Stimulated activated CD8-positive, alpha-beta memory T cell treated with anti-CD3 and anti-CD28 coated beads, Interleukin-15, amount 100 ng/mL, for 4 hours (primary cell): ENCODE measurements at places on chromosomes 3 and 15.

DNA sequence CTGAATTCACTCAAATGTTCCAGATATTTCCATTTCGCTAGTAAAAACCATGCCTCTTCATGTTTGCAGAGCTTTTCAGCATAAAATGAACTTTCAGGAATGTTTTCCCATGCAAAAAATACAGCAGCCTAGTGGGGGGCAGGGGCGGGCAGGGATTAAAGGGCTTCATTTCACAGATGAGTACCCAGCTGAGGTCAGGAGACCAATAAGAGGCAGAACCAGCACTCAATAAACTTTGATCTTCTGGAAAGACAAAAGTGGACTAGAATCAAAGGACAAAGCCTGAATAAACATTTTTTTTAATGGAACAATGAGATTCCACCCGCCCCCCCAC, 8.0 kb downstream of the KLHL25 start:
- DNase-seq, result no peak

- DNase-seq, result no peak
Measured at GRCh38 chr3:38164643-38164951, 740 bp upstream of the OXSR1 start.

- no peak for DNase-seq
Measured at GRCh38 chr15:29933042-29933803, 111.0 kb upstream of the TJP1 start.

GRCh38 chr3:110938629-110939028, 133.0 kb upstream of the NECTIN3 start:
- no peak for DNase-seq

DNA sequence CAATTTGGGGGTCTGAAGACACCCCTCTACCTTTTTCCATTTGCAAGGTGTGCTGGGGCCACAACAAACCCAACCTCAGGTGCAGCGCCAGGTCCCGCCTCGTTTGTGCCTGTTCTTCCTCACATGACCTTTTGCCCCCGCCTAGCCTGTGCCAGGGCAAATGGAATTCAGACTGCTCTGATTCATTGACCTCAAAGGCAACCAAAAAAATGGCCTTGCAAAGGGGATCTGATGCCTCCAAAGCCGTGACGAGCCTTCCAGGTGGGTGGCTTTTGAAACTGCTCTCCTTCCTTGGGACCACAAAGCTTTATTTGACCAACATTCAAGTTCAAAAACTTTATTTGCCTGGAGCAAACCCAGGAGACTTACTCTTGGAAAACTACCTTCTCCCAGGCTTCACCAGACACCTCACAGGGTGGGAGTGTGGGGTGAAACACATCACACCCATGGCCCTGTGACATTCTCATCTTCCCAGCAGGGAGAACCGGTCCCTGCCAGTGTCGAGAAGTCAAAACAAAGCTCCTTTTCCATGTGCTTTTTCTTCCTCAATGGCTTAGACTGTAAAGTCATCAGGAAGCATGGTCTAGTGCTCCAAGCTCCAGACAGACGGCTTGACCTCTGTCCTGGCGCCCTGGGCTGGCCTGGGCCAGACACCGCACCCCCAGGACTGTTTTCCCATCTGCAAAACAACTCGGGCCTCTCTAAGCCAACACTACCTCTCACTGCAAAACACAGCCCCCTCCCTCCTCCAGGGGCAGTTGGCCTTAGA, 103.9 kb upstream of the HES1 start:
- no peak for DNase-seq

DNA sequence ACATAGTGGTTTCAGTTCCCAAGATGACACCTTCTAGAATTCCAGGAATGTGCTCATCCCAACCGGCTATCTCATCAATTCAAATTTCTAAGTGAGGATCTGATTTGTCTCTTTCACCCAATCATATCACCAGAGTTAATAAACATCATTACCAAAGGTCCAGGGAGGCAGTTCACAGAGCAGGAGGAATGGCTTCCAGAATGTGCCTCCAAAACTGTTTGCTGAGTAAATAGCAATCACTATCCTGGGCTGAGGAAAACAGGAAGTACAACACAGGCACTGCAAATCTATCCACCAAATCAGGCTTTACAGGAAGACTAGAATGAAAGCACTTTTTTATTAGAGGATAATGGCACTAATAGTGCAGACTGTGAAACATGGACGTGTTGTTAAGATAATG, 61.5 kb downstream of the OSBPL10 start:
- DNase-seq, result no peak

- no peak for DNase-seq
Measured at GRCh38 chr15:23648920-23649515, 1.4 kb upstream of the MAGEL2 start.

DNA sequence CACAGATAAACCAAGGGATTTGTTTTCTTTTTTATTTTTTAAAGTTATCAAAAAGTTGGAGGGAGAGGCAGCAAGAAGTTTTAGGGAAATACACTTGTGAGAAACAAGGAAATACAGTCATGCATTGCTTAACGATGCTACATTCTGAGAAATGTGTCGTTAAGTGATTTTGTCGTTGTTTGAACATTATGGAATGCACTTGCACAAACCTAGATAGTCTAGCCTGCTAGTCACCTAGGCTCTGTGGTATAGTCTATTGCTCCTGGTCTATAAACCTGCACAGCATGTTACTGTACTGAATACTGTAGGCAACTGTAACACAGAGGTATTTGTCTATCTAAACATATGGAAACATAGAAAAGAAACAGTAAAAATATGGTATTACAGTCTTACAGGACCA, 2.0 kb upstream of the NFKBIZ start:
- DNase-seq, result no peak

GRCh38 chr3:149122721-149123578, 6.5 kb upstream of the HPS3 start:
- DNase-seq, result no peak

DNA sequence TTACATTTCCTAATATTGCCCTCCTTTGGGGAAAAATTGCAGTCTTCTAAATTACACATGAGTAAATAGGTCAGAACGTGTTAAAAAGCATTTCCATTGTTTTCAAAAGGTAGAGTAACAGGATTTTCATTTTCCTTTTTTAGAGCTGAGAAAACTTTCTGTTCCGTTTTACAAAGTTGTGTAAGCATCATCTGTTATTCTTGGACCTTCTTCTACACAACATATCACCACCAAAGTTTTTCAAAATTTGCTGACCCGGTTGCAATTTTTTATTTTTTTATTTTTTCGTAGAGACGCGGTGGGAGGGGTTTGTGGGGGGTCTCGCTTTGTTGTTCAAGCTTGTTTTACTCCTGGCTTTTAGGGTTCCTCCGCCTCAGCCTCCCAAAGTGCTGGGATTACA, 1.1 kb downstream of the CCDC39 start:
- no peak for DNase-seq

DNA sequence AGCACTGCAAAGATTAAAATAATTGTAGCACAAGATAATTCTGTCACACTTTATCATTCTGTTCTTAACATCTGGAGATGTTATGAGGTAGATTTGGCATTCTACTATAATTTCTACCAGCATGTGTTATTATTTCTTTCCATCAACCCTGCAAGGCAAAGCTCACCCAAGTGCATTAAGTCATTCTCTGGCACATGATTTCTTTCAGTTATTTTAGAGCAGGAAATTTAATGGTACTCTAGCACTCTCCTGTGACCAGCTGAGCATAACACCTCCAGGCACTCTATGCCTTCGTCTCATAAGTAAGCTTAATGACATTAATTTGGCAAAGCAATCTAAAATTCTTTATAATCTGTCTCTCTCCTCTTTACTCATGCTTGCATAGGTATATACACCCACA, 300.2 kb upstream of the GPR149 start:
- no peak for DNase-seq

DNA sequence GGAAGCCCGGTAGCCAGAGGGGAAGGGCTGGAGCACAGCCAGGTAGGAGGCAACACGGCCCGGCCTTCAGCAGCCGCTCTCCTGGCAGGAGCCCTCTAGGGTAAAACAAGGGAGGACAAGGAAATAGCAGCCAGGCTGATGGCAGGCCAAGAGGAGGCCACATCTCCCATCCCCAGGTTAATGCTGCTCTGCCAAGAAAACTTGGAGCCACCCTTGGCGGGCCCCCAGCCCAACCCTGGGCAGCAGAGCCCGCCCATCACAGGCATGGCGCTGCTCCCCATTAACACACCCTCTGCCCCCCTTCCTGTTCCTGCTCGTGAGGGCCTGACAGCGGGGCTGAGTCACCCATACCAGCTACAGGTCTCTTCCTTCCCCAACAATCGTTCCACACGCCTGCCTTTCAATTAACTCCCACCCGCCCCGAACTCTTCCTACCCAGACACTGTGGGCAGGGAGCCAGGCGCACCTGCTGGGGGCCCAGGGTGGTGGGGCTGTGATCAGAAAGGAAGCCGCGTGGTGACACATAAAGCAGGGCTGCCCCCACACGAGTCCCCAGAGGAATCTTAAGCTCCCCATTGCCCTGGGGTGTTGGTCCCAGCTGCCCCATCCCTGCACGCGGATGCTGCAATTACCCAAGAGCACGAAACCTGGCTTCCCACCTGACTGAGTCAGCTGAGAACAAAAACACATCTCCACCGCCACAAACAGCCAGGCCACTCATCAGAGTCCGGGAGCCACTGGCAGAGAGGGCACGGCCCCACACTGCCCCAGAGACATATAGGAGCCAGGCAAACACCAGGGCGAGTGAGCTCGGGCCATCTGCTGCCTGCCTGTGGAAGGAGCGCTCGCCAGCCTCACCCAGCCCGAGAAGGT, at the start of gene C15orf62:
Gene C15orf62, plus strand, starts transcription at position 707 of the 873 bp plus-strand sequence. CDS start 516 bp downstream, outside the sequence.
- DNase-seq, result peak; percentile 66

- no peak for DNase-seq
Measured at GRCh38 chr15:63088533-63089245, 33.0 kb upstream of the LACTB start.

DNA sequence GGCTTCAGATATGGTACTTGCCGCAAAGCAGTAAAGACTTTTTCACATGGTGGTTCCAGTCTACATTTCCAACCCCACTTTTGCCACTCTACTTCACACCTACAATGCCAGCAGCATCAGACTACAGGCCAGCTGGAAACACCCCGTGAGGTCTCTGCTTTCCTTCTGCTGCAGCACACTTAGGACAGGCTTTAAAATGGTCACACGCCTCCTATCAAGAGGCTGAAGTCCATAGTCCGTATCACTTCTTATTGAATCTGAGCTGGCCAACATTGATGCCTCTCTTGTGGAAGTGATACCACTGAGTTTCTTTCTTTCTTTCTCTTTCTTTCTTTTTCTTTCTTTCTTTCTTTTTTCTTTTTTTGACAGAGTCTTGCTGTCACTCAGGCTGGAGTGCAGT, 59.8 kb downstream of the ZNF860 start:
- no peak for DNase-seq

GRCh38 chr3:171200052-171200749, 173.7 kb upstream of the SLC2A2 start:
- DNase-seq, result no peak

GRCh38 chr3:138011722-138012121, 1.8 kb downstream of the CLDN18 start:
- no peak for DNase-seq

DNA sequence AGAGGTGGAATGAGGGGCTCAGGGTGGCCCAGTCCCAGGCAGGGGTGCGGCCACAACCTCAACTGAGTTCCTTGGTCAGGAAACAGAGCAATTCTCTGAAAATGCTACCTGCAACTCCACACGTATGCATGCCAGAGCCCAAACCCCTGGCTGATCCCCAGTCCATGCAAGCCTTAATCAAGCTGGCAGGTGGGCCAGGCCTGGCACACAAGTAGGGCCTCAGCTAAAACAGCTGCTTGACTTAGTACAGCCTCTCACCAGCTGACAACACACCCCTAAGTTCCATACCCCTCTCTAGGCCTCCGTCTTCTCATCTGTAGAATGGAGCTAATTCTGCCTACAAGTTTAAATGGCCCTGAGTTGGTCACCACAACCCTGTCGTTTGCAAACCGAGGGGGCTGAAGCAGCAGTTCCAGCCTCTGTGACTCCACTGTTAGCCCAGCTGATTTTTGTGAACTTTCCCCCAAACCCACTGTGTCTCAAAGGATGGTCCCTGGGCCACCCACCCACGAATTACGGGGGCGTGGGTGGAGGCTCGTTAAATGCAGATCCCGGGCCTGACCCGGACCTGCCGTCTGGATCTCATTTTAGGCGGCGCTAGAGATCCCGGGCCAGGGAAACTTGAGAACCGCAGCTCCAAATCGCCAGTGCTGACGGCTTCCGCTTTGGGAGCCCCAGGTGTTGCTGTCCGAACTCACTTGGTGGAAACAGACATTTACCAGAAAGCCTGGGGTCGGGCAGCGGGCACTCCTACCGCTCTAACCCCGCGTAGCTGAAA, 927 bp downstream of the CHDH start:
- no peak for DNase-seq

GRCh38 chr3:58574682-58575081, 2.5 kb downstream of the FAM107A start:
- DNase-seq, result no peak

- DNase-seq, result no peak
Measured at GRCh38 chr15:62989366-62990055, 53.0 kb upstream of the TPM1 start.

- no peak for DNase-seq
Measured at GRCh38 chr3:136276049-136276755, 26.1 kb downstream of the PCCB start.

- DNase-seq, result no peak
Measured at GRCh38 chr15:74795966-74796625, 14.2 kb downstream of the CSK start.

GRCh38 chr3:29293421-29293820, 12.6 kb downstream of the RBMS3 start:
- DNase-seq, result no peak

DNA sequence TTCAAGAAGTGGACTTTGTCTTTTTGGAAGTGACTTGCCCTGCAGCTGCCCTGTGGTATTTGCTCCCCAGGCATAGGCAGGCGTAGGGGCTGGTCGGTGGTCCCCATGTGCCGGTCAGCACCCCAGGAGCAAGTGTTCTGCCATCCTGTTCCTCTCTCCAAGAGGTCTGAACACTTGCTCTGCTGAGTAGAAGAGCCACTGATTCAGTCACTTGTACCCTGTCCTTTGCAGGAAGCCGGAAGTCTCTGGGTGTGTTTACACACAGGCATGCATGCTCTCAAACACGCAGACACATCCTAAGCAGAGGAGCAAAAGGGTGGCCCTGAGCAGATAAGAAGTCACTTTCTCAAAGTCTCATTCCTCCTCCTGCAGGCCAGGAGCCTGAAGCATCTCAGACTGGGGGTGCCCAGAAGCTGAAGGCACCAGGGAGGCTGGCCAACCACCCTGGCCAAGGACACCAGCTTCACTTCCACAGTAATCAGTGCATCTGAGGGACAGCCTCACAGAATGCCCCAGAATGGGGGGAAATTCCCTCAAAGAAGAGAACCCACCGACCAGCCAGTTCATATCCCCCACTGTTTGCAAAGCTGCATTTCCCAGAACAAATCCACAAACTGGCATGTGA, 88.7 kb upstream of the POMGNT2 start:
- no peak for DNase-seq

GRCh38 chr15:25392806-25393205, 46.0 kb downstream of the UBE3A start:
- DNase-seq, result no peak

- no peak for DNase-seq
Measured at GRCh38 chr3:146547235-146547835, 2.9 kb upstream of the PLSCR1 start.

- DNase-seq, result no peak
Measured at GRCh38 chr3:120487191-120487650, 36.4 kb upstream of the FSTL1 start.

GRCh38 chr3:120745466-120745865, 2.9 kb downstream of the GTF2E1 start:
- DNase-seq, result no peak

GRCh38 chr3:43246976-43247375, 39.4 kb upstream of the SNRK start:
- DNase-seq, result no peak

- no peak for DNase-seq
Measured at GRCh38 chr3:127613406-127613805, 15.2 kb downstream of the MCM2 start.
